ENCODE measurements at places on chromosomes 3 and 15.

DNA sequence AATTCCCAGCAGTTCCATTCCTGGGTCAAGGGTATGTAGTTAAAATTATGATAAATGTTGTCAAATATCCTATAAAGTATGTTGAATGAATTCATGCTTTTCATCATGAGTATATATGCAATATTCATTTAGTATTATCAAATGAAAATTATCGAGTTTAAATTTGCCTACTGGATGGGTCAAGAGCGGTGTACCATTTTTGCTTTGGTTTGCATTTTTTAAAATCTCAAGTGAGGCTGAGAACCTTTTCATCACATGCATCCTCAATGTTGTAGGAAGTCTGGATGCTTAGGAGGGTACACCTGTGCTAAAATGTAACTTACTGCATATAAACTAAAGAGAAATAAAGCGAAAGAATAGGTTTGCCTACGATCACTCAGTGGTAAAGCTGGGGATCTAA is 95.5 kb upstream of the MYO5C start:
- DNase-seq: no peak

DNA sequence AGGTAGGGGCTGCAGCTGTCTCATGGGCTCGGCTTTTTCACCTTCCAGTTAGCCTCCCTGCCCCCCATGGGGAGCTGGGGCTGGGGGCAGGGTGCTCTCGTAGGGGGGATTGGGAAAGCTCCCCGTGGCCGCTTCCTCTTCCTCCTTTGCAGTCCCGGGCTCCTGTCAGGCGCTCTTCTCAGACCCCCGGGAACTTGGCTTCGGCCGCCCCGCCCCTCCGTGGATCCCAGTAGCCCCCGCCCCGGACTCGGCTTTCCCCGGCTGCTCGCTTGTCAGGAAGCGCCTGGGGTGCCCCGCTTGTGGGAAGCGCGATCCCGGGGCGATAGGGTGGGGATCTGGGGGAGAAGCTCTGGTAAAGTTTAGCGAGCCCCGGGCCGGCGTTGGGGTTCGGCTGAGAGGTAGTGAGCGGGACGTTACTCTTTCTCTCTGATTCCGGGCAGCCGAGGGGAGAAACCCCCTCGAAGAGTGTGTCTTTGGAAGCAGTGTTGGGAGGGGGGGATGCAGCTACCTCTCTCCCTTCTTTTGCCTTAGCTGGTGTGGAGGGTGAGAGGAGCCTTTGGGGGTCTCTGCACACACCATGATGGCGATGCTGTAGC is 611 bp downstream of the PIAS1 start:
- DNase-seq: peak; percentile 85

GRCh38 chr3:69838217-69838616 is 99.0 kb downstream of the MITF start:
- no peak for DNase-seq

GRCh38 chr3:165513715-165514701 is 317.8 kb upstream of the SLITRK3 start:
- DNase-seq: no peak

- DNase-seq: no peak
Observed at GRCh38 chr15:31106495-31107300, 5.2 kb upstream of the TRPM1 start.

DNA sequence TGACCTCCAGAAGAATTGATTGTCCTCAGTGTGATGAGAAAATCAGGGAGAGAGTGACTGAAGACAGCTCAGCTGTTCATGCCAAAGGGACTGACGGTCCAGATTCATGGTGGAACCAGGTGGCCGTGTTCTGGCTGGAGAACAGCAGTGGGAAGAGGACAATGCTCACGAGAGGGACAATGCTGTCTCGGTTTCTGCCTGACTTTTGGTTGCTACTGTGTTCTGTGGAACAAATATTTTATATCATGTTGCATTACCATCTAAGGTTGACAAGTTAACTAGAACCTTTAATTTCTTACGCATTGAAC is 58.0 kb upstream of the ULK4 start:
- DNase-seq: no peak

DNA sequence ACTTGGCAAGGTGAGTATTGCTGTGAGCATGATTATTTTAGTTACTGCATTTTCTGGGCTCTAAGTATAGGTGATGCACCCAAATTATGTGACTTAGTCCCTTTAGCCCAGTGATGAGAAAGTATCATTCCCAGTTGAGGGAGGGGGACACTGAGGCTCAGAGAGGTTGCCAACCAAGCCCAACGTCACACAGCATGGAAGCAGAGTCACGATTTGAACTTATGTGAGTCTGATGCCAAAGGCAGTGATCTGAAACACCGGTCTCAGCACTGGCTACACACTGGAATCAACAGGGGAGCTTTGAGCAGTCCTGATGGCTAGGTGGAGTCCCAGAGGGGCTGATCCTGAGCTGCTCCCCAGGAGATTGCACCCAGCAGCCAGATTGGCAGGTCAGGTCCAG is 39.5 kb upstream of the SLC6A6 start:
- no peak for DNase-seq

GRCh38 chr15:36967929-36968328 is 132.4 kb downstream of the MEIS2 start:
- no peak for DNase-seq

DNA sequence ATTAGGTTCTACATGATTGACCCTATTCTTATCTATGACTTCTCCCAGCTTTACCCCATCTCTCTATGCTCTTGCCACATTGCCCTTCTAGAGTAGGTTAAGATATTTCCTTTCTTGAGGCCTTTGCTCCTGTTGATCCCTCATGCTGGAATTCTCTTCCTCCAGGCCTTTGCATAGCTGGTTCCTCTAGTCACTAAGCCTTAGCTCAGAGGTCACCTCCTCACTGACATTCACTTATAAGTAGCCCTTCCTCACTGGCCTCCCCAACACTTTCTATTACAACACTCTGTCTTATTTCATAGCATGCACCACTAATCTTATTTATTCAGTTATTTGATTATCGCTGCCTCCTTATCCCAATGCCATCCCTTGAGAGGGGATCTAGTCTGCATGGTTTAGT is 228.4 kb upstream of the COL8A1 start:
- no peak for DNase-seq

- DNase-seq: peak; percentile 57
Observed at GRCh38 chr15:52252781-52253180, 42.8 kb downstream of the MYO5C start.

GRCh38 chr3:188239577-188239976 is 85.6 kb downstream of the LPP start:
- no peak for DNase-seq

GRCh38 chr3:15051531-15051930 is 13.6 kb downstream of the MRPS25 start:
- DNase-seq: peak; percentile 64

DNA sequence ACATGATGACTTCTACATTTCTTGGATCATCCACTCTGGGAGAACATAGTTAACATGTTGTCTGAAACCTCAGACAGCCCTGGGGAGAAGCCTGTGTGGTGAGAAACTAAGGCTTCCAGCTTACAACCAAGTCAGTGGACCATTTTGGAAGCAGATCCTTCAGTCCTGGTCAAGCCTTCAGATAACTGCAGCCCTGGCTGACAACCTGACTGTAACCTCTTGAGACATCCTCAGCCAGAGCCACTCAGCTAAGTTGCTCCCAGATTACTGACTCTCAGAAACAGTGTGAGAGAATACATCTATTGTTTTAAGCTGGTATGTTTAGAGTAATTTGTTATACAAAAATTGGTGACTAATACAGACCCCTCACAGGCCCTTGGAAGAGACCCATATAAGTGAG is 50.9 kb upstream of the KPNA4 start:
- no peak for DNase-seq

DNA sequence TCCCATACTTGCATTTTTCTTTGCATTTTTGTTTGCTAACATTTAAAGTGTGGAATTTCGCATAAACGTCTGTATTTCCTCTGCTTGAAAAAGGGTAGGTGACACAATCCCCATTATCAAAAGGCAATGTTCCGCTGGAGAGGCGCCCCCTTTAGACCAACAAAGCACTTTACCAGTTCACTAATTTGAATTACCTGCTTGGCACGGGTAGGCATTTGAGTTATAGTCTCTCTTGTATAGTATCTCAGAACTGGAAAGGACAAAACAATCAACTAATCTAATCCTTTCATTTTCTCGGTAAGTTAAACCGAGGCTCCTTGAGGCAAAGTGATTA is 775 bp upstream of the CCDC39 start:
- DNase-seq: peak; percentile 49

GRCh38 chr3:61288446-61288845 is 37.2 kb upstream of the FHIT start:
- no peak for DNase-seq

- no peak for DNase-seq
Observed at GRCh38 chr3:51082363-51082762, 302.7 kb upstream of the MANF start.

- no peak for DNase-seq
Observed at GRCh38 chr15:76936671-76937070, 5.1 kb downstream of the RCN2 start.

DNA sequence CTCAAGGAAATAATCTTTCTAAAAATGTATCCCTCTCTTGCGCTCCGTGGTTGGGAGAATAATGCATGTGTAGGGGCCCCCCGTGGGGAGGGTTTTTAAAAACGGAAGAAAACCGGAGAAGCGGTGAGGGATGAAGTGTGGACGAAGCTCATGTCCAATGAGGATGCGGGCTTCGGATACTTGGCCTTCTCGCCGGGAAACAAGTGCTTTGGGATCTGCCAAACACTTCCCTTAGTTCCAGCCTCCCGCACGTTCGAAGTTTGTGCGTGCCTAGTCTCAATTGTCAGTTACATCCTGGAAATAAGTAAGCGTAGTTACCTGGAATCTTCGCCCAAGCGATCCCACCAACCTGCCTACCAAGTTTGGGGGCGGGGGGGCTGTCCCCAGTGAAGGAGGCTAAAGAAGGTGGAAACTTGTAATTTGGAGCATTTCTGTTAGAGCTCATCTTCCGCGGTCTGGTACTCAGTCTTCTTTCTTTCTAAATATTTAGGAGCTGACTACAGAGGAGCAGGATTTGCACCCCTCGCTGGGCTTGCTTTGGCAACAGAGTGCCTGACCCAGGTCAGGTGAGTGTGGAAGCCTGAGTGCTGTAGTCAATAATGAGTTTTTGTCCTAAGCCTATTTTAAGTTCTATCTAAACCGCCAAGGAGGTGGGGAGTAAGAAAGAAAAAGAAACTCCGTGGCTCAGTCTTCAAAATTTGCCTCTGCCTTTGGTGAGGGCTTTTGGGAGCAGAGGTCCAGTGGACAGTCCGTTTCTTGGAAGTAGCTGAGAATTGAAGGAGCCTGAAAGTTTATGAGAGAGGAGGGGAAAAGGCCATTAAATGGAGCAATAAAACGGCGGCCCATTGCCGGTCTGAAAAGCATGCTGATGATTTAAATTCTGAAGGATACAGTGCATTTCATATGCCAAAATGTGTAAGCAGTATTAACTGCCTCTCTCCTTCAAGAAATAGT is 1.1 kb downstream of the ITPR1 start:
- peak; percentile 34 for DNase-seq

DNA sequence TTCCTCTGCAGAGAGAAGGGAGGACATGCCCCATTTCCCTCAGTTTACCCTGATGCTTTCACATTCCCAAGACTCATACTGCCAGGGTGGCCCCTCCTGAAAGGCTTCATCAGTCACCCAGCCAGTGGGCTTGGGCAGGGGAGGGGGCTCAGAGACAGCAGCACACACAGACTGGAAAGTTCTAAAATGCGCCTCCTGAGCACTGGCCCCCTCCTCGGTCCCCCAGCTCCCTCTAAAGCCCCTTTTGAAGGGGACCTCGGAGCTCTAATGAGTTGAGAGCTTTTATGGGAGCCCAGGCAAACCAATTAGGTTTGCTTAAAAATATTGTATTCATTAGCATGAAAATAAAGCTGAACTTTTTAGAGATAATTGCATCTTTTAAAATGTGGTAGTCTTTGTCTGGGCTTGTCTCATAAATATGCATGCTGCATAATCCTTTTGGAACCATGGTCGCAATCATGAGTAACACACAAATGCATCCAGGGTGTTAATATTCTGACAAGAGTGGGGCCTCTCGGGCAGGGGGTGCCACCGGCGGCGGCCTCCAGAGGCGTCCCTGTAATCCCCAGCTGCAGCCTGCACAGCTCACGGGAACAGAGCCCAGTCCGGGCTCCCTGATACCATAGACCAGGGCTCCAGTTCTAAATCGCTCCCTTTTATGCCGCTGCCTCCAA is 78.5 kb downstream of the RPLP1 start:
- no peak for DNase-seq

DNA sequence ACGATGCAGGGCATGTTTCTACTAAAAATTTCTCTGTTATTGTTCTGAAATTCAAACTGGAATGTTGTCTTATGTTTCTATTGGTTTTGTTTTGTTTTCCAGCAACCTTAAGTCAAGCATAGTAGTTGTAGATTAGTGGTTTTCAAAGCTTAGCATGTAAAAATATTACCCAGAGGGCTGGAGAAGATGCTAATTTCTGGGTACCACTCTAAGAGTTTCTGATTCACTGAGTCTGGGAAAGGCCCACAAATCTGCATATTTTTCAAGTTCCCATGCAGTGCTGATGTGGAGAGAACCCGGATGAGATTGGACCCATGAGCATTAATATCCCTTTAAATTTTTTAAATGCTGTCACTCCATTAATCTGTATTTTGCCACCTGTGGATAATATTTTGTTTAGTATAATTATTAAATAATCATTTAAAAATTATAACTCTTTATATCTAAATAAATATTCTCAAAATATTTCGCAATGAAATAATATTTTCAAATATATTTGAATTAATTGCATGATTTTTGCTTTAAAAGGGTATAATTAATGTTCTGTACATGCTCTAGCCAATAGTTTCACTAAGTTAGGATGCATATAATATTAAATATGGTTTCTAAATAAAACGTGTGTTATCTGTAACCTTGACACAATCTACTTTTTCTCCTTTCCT is 1274.7 kb upstream of the CADM2 start:
- DNase-seq: no peak

- DNase-seq: peak; percentile 6
Observed at GRCh38 chr3:103052236-103052830, 617.5 kb downstream of the ZPLD1 start.

- DNase-seq: no peak
Observed at GRCh38 chr3:69830147-69830546, 90.9 kb downstream of the MITF start.

GRCh38 chr3:76429581-76430177 is 610.2 kb upstream of the ROBO2 start:
- DNase-seq: no peak

- DNase-seq: no peak
Observed at GRCh38 chr3:125011941-125012340, 43.9 kb downstream of the HEG1 start.
